ENCODE measurements at places on chromosomes 7 and 10.

DNA sequence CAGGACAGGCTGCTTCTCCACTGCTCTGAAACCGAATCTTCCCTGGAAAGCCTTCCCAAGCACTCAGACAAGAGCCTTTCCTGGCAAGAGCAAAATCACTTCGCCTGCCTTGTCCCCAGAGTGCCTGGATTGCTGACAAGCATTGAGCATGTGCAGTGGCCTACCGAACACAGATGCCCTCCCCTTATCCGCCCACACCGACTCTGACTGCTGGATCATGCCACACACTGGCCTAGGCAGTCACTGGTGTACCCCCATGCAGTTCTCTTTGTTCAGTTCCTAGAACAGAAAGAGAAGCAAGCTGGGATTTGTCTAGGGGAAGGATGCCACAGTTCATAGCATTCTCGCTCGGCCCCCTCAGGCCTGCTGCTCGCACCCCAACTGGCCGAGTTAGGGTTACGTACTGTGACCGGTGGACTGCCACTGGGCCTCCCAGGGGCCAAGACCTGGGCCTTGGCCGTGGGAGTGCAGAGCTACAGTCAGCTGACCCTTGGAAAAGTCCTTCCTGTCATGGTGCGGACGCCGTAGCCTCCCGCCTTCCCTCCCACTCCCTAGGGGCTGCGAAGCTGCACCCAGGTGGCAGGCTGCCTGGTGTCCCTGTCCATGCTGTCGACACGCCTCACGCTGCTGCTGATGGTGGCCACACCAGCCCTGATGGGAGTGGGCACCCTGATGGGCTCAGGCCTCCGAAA lies 6.9 kb downstream of the ABCB8 start:
- no peak overlapping the region for H3K27ac ChIP-seq
- H3K36me3 ChIP-seq: peaks cover 34% of the 10 kb centered on the region
- no peaks in the 10 kb centered on the region for H3K27me3 ChIP-seq
- H3K4me1 ChIP-seq: peaks cover 14% of the 10 kb centered on the region
- no peak overlapping the region for H3K4me3 ChIP-seq
- ATAC-seq: no peak

DNA sequence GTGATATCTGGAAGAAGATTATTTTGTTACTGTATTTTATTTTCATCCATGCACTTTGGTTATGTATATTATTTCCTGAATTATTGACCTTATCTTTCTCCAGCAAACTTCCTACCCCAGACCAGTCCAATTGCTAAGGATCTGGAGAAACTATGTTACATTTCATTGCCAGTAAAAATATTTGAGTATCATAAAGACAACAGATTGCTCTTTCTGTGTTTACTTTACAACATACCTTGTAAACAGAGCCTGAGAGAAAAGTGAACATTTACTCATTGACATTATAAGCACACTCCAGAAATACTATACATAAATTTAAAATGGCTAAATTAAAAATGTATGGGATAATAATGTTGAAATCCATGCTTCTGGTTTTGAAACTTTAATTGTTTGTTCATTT lies 186.2 kb upstream of the FAM3C start:
- H3K4me1 ChIP-seq: no peaks in the 10 kb centered on the region
- peaks cover 15% of the 10 kb centered on the region for H3K27me3 ChIP-seq
- ATAC-seq: no peak
- no peak overlapping the region for H3K4me3 ChIP-seq
- no peak overlapping the region for H3K27ac ChIP-seq
- no peaks in the 10 kb centered on the region for H3K36me3 ChIP-seq

GRCh38 chr7:155840909-155841308 lies 28.6 kb upstream of the SHH start:
- peaks cover 7% of the 10 kb centered on the region for H3K27me3 ChIP-seq
- no peak overlapping the region for H3K27ac ChIP-seq
- ATAC-seq: no peak
- H3K4me1 ChIP-seq: no peaks in the 10 kb centered on the region

- H3K4me3 ChIP-seq: no peak overlapping the region
- no peak for ATAC-seq
- H3K36me3 ChIP-seq: peaks cover 67% of the 10 kb centered on the region
- no peaks in the 10 kb centered on the region for H3K27me3 ChIP-seq
- H3K4me1 ChIP-seq: no peaks in the 10 kb centered on the region
Observed at GRCh38 chr7:77783111-77783510, 15.1 kb downstream of the TMEM60 start.

- peaks cover 21% of the 10 kb centered on the region for H3K4me1 ChIP-seq
- no peaks in the 10 kb centered on the region for H3K27me3 ChIP-seq
- H3K4me3 ChIP-seq: peak overlapping the region; percentile 33
- peaks cover 20% of the 10 kb centered on the region for H3K36me3 ChIP-seq
- ATAC-seq: no peak
Observed at GRCh38 chr10:68327889-68328786, 3.7 kb upstream of the HNRNPH3 start.

GRCh38 chr10:116237970-116238369 lies 35.0 kb downstream of the GFRA1 start:
- H3K27me3 ChIP-seq: peaks cover 4% of the 10 kb centered on the region
- no peaks in the 10 kb centered on the region for H3K36me3 ChIP-seq
- H3K4me3 ChIP-seq: no peak overlapping the region

DNA sequence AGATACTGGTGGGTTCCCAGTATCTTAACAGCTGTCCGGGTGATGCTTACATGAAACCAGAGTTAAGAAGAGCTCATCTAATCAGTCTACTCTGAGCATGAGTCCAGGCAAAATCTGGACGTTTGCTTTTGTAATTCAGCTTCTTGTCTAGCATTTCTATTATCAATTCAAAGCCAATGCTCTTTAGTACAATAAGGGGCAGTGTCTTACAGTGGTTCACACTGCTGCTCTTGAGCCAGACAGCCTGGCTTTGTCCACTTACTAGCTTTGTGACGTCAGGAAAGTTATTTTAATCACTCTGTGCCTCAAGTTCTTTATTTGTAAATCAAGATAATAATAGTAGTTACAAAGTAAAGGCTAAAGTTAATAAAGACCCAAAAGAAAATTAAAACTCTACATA lies 227.3 kb upstream of the TCF7L2 start:
- H3K27me3 ChIP-seq: no peaks in the 10 kb centered on the region
- H3K36me3 ChIP-seq: peaks cover 7% of the 10 kb centered on the region
- no peak overlapping the region for H3K4me3 ChIP-seq
- H3K4me1 ChIP-seq: no peaks in the 10 kb centered on the region
- no peak overlapping the region for H3K27ac ChIP-seq

- peaks cover 1% of the 10 kb centered on the region for H3K4me1 ChIP-seq
- H3K36me3 ChIP-seq: no peaks in the 10 kb centered on the region
- no peak overlapping the region for H3K4me3 ChIP-seq
- H3K27me3 ChIP-seq: no peaks in the 10 kb centered on the region
- H3K27ac ChIP-seq: no peak overlapping the region
Observed at GRCh38 chr10:63713191-63714144, 192.3 kb downstream of the REEP3 start.

GRCh38 chr7:151452680-151453325 lies 12.9 kb upstream of the CRYGN start:
- ATAC-seq: no peak
- H3K4me1 ChIP-seq: peaks cover 9% of the 10 kb centered on the region
- H3K4me3 ChIP-seq: no peak overlapping the region
- H3K27ac ChIP-seq: no peak overlapping the region
- H3K27me3 ChIP-seq: no peaks in the 10 kb centered on the region

DNA sequence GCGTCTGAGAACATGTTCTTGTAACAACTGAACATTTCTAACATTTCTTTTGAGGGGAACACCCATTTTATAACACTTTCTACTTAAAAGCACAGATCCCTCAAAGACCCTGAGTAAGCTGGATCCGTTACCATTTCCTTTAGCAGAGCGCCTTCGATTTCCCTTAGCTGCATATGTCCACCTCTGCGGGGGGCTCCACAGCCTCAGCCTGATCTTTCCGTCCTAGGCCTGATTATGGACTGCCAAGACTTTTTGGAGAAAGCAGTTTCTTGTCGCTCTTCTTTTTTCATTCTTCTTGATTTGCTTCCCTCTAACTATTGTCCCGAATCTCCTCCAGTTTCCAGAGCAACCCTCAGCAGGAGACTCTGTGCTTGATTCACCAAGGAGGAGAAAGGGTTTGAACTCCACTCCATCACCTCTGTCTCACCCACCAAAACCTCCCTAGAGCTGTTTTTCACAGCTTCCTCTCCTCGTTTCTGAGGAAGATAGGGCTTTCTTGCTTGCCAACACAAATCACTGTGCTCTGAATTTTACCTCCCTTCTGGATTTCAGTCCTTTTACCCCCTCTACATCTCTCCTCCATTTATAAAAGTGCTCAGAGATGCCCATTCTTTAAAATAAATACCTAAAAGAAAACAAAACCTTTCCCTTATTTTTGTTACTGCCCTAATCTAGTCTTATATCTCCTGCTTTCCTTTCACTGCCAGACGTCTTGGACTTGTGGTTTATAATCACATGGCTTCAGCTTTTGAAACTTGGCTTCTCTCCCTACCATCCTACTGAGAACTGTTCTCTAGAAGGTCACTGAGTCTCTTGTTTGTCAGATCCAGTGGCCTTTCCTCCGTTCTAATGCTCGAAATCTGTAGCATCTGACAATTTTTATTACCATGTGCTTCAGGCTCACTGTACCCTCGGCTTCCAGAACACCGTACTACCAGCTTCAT lies 30.5 kb upstream of the ZRANB1 start:
- no peak for ATAC-seq
- no peaks in the 10 kb centered on the region for H3K36me3 ChIP-seq
- no peak overlapping the region for H3K27ac ChIP-seq

GRCh38 chr10:44571701-44572100 lies 186.8 kb upstream of the CXCL12 start:
- H3K4me1 ChIP-seq: no peaks in the 10 kb centered on the region
- H3K27ac ChIP-seq: no peak overlapping the region
- no peaks in the 10 kb centered on the region for H3K36me3 ChIP-seq
- no peak for ATAC-seq
- H3K4me3 ChIP-seq: no peak overlapping the region

- no peak for ATAC-seq
- H3K27me3 ChIP-seq: no peaks in the 10 kb centered on the region
- peak overlapping the region; percentile 63 for H3K4me3 ChIP-seq
- peak overlapping the region; percentile 15 for H3K27ac ChIP-seq
Observed at GRCh38 chr10:63260860-63261251, 127.7 kb downstream of the NRBF2 start.

DNA sequence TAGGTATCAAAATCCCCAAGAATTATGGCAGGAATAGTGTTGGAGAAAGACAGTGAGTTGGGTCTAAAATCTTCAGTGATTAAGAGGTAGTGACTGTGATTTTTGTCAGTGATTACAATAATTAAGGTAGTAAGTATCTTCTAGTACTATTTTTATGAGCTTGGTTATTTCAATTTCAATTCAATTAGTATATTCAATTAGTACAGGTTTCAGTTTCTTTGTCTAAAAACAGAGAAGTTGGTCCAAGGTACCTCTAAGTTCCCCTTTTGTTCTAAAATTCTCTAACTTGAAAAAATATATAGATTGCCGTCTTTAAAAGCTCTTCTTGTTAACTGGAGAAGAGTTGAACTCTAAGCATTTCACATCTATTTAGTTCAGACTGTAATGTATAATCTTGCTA lies 82.9 kb downstream of the OTUD1 start:
- ATAC-seq: no peak
- H3K27me3 ChIP-seq: peaks cover 15% of the 10 kb centered on the region
- no peak overlapping the region for H3K27ac ChIP-seq

DNA sequence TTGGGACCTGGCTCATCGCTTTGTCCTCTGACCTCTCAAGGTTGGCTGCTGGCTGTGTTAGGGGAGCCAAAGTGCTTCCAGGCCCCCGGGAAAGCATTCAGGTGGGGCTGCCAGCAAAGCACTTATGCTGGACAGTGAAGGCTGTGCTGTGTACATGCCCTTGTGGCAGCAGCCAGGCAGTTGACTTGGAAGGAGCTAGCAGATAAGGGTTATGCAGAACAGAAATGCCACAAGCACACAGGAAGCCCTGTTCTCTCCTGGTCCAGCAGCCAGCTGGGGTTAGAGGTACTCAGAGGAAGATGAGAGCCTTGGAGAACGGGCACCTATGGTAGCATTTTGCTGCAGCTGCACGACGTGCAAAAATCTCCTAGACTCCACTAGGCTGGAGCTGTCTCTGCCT lies 35.2 kb upstream of the OR9A4 start:
- H3K36me3 ChIP-seq: no peaks in the 10 kb centered on the region
- H3K27ac ChIP-seq: no peak overlapping the region
- H3K27me3 ChIP-seq: peaks cover 4% of the 10 kb centered on the region
- H3K4me1 ChIP-seq: no peaks in the 10 kb centered on the region

- no peak overlapping the region for H3K4me3 ChIP-seq
- no peaks in the 10 kb centered on the region for H3K36me3 ChIP-seq
- no peak overlapping the region for H3K27ac ChIP-seq
- ATAC-seq: no peak
- peaks cover 22% of the 10 kb centered on the region for H3K27me3 ChIP-seq
- H3K4me1 ChIP-seq: no peaks in the 10 kb centered on the region
Observed at GRCh38 chr10:118562851-118563250, 32.6 kb downstream of the PRLHR start.

DNA sequence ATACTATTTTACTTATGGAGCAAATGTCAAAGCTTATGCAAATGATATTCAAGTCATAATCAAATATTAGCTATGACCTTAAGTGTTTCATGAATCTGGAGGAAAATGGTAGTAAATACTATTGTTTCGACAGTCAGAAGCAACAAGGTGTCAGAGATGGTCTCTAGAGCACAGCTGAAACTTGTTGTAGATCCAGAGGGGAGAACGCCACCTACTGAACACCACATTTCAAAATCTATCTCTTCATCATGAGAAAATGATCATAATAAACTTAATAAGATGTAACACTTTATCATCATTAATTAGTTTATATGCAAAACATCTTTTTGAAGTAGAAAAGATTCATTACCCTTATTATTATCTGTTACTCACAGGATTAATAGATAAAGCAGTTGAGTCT lies 418.7 kb downstream of the GATA3 start:
- peaks cover 16% of the 10 kb centered on the region for H3K27me3 ChIP-seq
- H3K36me3 ChIP-seq: no peaks in the 10 kb centered on the region
- H3K4me1 ChIP-seq: no peaks in the 10 kb centered on the region
- peak; percentile 59 for ATAC-seq
- H3K27ac ChIP-seq: no peak overlapping the region

DNA sequence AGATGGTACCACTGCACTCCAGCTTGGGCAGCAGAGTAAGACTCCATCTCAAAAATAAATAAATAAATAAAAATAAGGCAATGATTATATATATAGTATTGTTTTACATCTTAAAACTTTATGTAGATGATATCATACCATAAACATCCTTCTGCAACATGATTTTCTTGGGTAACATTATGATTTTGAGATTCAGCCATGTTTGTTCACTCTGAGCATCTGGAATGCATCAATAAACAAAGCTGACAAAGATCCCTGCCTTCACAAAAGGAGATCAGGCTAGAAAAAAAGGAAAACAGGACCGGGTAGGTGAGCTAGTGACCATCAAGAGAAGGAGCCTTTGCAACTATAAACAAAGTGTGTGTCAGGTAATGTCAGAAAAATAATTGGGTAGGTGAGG lies 31.9 kb upstream of the KAT6B start:
- H3K4me1 ChIP-seq: no peaks in the 10 kb centered on the region
- no peak overlapping the region for H3K4me3 ChIP-seq
- no peak for ATAC-seq
- no peak overlapping the region for H3K27ac ChIP-seq
- H3K36me3 ChIP-seq: no peaks in the 10 kb centered on the region

GRCh38 chr10:87739703-87740102 lies 78.3 kb downstream of the ATAD1 start:
- H3K36me3 ChIP-seq: no peaks in the 10 kb centered on the region
- ATAC-seq: no peak
- no peak overlapping the region for H3K27ac ChIP-seq
- peaks cover 21% of the 10 kb centered on the region for H3K27me3 ChIP-seq
- H3K4me1 ChIP-seq: no peaks in the 10 kb centered on the region
- H3K4me3 ChIP-seq: no peak overlapping the region
